ENCODE measurements at places on chromosomes 12 and 14.

DNA sequence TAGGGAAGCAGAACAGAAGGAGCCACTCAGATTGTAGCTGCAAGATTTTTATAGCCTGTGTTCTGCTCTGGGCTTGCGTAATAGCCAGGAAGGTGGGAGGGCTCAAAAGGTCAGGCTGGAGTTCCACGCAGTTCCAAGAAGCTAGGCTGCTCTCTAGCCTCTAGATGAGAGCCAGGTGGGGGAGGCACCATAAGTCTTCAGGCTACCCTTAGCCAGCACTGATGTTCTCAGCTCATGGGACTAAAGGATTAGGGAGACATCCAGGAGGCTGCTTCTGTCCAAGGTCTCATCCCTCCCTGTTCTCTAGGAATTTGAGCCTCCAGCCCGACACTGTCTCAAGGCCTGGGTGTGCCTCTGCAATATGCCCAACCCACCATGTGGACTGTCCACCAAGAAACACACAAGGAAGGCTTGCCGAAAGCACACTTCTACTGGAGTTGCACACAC, 1.7 kb downstream of the LMBR1L start:
- DNase-seq, result no peak

DNA sequence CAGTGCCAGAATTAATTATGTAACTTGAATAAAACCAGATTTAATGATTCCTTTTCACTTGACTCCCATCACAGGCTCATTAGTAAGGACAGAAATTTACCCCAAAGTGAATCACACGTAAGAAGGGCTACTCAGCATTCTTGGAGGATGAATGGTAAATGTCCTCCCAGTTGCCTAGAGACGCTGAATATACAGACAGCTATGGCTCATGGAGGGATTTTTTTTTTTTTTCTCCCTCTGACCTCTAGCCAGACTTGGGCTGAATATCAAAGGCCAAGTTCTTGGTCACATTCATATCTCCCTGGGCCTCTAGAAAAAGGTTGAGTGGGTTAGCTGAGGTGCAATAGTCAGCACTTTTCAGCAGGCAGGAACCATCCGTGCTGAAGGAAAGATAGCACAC, 77.5 kb downstream of the PHLDA1 start:
- DNase-seq, result no peak

DNA sequence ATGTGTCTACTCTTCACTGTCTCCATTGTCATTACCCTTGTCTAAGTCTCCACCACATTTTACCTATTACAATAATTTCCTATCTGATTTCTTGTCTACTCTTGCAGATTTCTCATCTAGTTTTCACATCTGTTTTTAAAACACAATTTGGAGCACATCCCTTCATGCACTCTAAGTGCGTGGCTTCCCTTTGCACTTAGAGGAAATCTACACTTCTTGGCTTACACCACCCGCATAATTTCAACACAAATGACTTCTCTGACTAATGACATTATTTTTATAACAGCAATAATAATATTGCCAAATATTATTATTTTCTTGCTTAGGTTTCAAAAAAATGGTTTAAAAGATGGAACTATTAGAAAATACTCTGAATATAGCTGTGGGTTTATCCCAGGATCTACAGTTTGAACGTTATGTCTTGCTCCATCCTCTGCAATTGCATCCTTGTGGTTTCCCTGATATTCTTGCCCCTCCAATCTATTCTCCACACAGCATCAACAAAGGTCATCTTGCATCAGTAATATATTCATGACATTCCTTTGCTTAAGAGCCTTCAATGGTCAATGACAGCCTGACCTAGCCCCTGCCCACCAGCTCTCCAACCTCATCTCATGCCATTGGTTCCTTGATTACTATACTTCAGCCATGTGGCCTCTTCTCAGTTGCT, 153.7 kb downstream of the SLC25A21 start:
- no peak for DNase-seq

- DNase-seq, result no peak
These were observed 384.9 kb upstream of the FOXG1 start for GRCh38 chr14:28381656-28382055.

GRCh38 chr12:48917857-48918537, 7.3 kb downstream of the FKBP11 start:
- DNase-seq, result no peak

DNA sequence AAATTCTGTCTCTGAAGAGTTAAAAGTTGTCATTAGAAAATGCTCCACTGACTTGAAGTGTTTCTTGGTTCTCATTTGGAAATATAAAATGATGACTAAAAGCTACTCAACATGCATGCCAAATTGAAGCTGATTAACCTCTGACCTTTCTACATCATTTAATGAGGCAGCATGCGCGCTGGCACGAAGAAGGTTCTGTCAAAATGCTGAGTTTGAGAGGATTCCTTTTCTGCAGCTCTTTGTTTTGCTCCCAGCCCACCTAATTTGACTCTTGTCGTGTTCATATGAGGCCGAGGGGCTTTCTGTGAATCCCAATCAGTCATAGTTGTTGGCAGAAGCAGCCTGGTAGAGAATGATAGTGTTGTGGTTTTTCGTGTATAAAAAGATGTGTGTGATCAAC, 153.4 kb downstream of the BRMS1L start:
- DNase-seq, result no peak

DNA sequence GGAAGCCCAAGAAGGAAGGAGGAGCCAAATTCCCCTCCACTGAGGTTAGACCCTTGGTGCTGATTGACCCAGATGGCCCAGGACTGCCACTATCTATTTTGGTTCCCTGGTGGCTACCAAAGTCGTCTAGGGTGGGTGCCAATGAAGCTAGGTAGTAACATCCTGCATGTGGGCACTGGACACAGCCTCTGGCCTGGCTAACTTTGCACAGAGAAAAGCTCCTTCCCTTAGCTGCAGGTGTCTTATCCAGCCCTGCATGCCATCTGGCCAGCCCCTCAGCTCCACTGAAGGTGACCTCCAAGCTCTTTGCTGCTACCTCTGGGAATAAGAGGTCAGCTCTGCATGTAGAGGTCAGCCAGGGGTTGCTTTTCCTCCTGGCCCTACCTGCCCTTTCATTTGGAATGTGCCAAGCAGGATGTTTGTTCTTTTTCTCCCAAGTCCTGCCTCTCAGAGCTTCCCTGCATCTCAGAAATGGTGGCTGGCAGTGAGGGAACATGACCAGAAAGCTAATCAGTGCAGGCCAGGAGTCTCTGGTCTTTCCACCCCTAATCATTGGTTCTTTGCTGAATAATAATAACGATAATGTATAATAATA, 34.0 kb downstream of the JDP2 start:
- no peak for DNase-seq

DNA sequence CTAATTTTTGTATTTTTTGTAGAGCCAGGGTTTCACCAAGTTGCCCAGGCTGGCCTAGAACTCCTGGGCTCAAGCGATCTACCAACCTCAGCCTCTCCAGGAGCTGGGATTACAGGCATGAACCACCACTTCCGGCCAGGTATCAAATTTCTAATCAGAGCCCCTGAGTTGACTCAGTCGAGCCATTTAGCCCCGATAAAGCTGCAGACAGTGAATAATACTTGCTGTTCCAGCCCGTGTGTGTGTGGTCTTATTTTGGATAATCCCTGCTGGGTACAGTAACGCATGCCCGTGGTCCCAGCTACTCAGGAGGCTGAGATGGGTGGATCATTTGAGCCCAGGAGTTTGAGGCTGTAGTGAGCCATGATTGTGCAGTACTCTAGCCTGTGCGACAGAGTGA, 57.0 kb downstream of the TEAD4 start:
- DNase-seq, result no peak

- DNase-seq, result no peak
These were observed 8.7 kb downstream of the RHOJ start for GRCh38 chr14:63212776-63213500.

DNA sequence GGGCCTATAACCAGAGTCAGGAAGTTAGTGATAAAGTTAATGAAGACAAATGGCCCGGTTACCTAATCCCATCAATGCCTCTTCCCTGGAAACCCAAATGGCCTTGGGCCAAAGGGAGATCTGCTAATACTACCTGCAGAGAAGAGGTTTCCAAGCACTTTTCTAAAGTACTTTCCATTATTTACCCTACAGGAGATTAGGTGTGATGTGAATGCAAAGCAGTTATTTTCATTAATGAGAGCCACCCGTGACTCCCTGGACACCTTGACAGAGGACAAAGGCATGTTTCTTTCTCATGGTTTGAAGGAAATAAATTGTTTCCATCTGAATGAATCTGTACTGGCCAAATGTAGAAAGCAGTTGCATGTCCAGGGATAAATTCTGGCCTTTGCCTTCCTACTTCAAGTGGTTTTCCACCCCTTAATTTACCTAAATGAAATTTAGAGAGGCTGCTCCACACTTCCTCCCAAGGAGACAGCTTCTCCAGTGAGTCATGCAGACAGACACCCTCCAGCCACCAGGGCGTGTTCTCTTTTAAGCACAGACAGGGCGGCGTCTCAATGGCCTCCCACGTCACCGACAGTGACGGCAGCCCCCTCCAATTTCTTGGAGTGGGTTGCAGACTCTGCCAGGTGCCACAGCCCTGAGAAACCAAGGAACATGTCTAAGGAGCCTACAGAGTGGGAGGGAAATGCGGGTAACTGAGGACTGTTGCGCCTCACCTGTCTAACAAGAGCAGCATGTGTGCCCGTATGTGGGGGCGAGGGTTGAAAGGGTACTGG, 43.9 kb upstream of the GNPNAT1 start:
- DNase-seq, result no peak

- peak; percentile 50 for DNase-seq
These were observed 824 bp downstream of the OAS1 start for GRCh38 chr12:112907415-112908157.

- DNase-seq, result no peak
These were observed 1087.8 kb upstream of the TMEM132C start for GRCh38 chr12:127179176-127179575.

DNA sequence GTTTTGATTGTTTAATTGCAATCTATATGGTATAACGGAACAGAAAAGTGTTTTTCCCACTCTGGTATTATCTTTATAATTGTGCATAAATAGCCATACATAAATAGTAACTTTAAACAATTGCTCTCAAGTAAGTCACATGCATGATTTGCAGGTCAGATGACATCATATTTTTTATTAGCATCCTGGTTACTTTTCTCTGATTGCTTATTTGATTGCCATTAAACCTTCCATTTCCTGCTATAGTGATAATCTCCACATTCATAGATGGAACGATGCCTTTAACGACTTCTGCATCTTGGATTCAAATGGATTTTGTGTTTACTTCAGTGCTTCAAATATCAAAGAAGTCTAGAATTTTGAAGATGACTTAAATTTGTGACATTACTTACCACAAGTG, 3.5 kb upstream of the KLRK1 start:
- no peak for DNase-seq

DNA sequence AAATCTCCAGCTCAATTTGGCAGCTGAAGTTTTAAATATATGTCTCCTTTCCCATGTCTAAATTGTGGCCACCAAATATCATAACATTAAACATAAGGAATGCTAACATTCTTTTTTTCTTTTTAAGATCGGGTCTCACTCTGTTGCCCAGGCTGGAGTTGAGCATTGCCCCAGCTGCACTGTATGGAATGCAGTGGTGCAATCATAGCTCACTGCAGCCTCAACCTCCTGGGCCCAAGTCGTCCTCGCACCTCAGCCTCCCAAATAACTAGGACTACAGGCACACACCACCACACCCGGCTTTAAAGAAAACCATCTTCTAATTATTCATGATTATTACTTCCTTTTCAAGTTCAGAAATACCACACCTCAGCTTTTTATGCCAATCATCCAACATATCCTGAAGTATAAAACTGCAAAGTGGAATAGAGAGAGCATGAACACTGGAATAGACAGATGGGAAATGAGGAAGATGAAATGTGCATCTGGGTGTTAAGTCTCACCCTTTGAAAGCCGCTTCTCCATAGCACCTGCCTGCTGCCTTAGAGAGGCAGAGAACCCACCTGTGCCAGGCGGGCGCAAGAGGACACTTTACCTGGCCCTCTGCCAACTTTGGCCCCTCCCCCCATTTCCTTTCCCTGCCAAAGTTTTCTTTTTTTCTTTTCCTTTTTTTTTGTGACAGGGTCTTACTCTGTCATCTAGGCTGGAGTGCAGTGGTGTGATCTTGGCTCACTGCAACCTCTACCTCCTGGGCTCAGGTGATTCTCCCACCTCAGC, 2.8 kb upstream of the EML1 start:
- DNase-seq, result no peak

DNA sequence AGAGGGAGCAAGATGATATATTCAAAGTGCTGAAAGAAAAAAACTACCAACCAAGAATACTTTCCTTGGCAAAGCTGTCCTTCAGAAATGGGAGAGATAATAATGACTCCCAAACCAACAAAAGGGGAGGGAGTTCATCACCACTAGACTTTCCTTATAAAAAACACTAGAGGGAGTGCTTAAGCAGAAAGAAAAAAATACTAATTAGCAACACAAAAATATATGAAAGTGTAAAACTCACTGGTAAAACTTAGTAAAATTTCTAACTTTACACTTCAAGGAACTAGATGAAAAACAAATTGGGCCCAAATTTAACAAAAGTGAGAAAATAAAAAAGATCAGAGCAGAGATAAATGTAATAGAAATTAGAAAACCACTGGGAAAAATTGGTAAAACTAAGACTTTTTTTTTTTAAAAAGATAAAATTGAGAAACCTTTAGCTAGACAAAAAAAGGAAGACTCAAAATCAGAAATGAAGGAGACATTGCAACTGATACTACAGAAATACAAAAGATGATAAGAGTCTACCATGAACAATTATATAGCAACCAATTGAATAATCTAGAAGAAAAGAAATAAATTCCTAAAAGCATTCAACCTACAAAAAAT, 60.4 kb upstream of the FAR2 start:
- no peak for DNase-seq

GRCh38 chr12:38886064-38886463, 19.3 kb downstream of the CPNE8 start:
- no peak for DNase-seq

DNA sequence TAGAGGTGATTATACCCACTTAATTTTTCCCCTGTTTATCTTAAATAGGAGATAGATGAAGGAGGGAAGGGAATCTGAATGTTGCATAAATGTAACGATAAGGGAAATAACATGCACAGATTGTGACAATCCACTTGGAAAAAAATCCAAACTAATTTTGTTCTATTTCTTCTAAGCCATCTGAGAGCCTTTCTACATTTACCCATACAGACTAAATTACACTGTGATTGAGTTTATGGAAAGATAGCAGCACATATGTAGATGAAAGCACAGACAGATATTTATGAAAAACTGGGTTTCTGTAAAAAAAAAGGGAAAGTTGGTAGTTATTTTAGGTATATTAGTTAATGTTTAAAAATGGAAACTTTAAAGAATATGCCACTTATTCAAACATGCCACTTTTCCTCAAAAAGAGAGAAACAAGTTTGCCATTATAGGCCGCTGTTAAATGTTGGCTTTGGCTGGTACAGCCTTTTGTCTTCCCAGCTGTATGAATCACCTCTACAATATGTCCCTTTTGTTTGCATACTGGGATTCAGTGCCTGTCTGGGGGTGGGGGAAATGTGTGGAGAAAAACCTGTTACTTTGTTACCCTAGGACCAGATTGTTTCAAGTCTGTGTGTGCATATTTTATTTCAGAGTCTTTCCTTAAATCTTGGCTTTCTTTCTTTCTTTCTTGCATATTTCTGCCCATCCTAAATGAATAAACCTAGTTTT, 470.2 kb upstream of the LMO3 start:
- DNase-seq, result no peak

- no peak for DNase-seq
These were observed 7.2 kb downstream of the CPNE8 start for GRCh38 chr12:38898001-38898684.

GRCh38 chr14:65038966-65039365, 52.3 kb downstream of the FNTB start:
- DNase-seq, result no peak

- no peak for DNase-seq
These were observed 7.9 kb downstream of the IFFO1 start for GRCh38 chr12:6547987-6548386.

Data from GM06990 (cell line).